ENCODE measurements at places on chromosomes 3 and 15.

GRCh38 chr3:128369121-128369703, 97.5 kb downstream of the DNAJB8 start:
- DNase-seq: no peak

GRCh38 chr3:119148493-119149180, 2.7 kb downstream of the TEX55 start:
- no peak for DNase-seq

DNA sequence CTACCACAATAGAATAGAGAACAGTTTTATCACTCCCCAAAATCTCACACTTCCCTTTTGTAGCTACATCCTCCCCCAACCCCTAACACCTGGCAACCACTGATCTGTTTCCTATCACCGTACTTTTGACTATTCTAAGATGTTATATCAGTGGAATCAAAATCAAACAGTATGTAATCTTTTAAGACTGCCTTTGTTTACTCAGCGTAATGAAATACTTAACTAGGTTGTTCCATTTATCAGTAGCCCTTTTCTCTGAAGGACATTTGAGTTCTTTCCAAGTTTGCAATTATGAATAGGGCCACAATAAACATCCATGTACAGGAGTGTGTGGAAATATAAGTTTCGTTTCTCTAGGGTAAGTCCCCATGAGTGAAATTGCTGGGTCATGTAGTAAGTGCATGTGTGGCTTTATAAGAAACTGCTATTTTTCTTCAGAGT, 372.3 kb downstream of the SV2B start:
- DNase-seq: no peak

GRCh38 chr15:100241572-100242482, 99.9 kb downstream of the ADAMTS17 start:
- DNase-seq: no peak

- DNase-seq: no peak
Observed at GRCh38 chr15:101447561-101448071, 41.9 kb downstream of the PCSK6 start.

DNA sequence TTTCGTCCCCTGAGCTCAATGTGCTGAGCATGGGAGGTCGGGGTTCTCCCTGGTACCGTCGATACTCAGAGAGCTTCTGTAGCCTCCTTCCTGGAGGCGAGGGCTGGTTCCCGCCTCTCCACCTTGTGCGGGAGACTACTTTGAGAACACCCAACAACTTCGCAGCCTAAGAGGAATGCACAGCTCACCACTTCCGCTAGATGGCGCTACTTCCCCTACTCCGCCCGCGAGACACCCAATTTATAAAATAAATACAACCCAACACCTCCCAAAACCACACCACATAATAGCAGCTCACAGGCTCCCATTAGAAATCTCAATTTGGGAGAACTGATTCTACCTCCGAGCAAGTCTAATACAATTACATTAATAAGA, 1.2 kb downstream of the RGMA start:
- DNase-seq: peak; percentile 57

- no peak for DNase-seq
Observed at GRCh38 chr3:42517117-42517516, 14.7 kb downstream of the VIPR1 start.

DNA sequence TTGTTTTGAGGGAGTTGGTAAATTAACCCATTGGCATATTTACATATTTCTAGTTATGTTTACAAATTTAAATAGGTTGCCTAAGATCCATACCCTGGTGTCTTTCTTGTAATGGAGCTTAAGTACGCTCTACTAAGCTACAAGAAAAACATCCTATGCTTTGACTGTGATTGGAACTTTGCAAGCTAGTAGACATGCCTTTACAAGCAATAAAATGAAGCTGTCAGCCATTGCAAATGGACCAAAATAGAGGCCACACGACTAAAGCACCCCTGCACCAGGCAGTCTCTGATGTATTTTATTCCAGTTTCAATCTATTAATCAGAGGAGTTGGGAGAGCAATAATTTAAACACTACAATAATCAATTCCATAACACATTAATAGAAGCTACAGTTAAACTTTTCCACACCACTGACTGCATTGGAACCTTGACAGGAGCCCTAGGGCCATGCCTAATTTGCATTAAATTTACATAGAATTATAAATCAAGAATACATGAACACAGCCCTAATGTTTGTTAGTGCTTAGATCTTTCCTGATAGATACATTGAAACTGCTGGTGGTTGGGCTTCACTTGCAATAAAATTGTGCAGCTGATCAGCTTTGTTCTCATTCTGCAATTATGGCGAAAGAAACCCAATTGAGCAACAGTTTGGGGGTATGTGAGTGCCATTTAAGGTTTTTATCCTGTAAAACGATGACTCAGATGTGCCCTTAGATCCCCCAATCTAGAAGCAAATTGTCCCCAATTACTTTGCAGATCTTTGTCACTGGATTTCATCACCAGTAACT, 360.1 kb downstream of the LSAMP start:
- no peak for DNase-seq

- DNase-seq: no peak
Observed at GRCh38 chr3:159260049-159260662, 458.3 kb downstream of the MFSD1 start.

DNA sequence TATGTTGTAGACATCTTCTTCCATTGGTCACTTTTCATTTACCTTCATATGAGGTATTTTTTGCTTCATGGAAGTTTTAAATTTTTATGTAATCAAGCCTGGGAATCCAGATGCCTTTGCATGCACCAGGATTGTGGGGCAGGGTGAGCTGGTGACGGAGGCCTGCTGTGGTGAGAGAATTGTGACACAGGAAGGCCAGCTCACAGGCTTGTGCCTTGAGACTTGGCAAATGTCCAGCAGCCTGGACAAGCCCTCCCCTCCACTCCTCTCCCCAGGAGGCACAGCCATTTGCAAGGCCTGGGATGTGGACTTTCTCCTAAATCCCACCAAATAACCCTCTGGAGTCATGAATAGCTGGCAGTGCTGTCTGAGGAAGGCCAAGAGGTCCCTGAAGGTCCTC, 67.4 kb downstream of the RHCG start:
- DNase-seq: peak; percentile 35

DNA sequence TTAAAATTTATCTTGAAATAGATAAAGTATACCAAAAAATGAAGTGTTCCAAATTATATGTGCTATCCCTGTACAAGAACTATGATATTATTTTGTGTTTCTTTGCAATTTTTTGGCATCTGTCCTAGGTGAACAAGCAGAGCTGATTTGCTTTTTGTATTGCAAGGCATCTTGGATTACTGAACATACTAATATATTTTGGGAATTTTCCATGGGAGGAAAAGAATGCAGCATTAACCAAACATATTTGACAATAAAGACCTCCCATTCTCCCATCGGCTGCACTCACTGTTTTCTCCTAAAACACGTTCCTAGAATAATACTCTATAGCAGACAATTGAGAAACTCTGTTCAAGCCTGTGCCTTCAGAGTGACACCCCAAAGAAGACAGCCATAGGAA, 265.1 kb upstream of the ALCAM start:
- no peak for DNase-seq

DNA sequence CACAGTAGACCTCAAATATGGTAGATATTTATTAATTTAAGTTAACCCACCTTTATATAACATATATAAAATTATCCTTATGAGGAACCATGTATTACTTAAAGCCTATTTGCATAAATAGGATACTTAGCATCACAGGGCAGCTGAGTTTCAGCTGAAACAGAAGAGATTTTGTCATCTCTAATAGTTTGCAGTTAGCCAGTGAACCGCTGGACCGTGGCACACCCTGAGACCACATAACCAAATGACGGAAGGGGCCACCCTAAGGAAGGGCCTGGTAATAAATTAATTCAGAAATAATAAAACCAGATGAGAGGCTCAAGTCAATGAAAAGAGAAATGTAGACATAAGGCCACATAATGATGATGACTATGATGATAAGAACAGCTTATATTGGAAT, 107.7 kb downstream of the MYO5A start:
- DNase-seq: no peak

DNA sequence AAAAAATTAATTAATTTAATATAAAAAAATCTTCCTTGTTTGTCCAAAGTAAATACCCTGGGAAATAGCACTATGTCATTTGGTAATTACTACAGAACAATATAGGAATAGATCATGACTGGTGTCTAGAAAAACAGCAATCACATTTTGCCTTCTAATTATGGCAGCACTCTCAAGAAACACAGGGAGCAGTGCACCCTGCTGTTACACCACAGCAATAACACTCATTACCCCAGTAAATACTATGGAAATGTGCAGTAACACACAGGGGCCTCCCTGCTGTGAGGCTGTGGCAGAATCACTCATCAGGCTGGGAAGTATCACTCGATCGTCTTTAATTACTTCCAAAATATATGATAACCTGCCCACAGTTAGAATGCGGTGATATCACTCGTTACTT, 646.0 kb downstream of the TUSC7 start:
- no peak for DNase-seq

DNA sequence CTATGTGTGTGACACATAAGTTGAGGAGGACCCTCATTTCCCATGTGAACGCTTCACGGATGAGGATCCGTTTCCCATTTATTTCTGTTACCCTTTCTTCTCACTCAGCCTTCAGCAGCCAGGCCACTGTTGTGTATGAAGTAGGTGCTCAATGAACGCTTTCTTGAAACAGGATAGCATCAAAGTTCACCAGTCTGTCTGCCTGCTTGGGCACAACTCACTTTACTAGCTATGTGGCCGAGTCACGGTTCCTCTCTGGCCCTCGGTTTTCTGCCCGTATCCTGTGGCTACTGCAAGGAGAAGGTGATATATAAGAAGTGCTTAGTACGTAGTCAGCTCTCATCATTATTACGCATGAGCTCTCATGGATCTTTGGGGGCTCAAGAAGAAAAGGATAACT, 22.4 kb downstream of the ACSBG1 start:
- no peak for DNase-seq

- DNase-seq: no peak
Observed at GRCh38 chr3:49470714-49471420, 800 bp downstream of the DAG1 start.

DNA sequence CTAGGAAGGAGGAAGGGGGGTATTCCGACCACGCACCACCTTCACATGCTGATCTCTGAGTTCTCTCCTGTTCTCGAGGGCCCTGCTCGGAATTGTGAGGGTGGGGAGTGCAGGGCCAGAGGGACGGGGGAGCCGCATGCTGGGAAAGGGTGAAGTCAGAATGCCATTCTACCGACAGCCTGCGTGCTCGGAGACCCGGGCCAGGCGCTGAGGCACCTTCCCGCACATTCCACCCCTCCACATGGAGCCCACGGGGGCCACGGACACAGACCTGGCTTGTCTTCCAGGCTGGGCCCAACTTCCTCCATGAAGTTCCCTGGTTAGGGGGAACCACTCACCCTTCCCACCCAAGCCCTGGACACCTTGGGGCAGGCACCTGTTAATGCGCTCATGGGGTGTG, 28.7 kb upstream of the PIGZ start:
- no peak for DNase-seq

GRCh38 chr15:62519900-62520299, 354.8 kb upstream of the C2CD4B start:
- no peak for DNase-seq

GRCh38 chr15:90344662-90345061, 7.4 kb upstream of the ZNF774 start:
- no peak for DNase-seq

DNA sequence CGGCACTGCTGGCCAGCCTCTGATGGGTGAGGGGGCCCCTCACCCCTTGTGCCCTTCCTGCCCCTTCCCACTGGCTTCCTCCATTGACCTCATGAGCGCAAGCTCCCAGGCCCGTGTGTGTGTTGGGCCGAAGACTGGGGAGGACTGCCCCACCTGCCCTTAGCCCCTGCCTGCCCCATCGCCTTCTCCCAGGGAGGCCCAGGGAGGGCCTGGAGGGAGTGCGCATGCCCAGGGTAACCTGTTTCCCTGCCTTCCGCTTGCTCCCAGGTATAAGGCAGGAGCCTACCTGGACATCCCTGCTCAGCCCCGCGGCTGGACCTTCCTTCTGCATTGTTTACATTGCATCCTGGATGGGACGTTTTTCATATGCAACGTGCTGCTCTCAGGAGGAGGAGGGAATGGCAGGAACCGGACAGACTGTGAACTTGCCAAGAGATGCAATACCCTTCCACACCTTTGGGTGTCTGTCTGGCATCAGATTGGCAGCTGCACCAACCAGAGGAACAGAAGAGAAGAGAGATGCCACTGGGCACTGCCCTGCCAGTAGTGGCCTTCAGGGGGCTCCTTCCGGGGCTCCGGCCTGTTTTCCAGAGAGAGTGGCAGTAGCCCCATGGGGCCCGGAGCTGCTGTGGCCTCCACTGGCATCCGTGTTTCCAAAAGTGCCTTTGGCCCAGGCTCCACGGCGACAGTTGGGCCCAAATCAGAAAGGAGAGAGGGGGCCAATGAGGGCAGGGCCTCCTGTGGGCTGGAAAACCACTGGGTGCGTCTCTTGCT, 8.8 kb downstream of the DLL4 start:
- no peak for DNase-seq

DNA sequence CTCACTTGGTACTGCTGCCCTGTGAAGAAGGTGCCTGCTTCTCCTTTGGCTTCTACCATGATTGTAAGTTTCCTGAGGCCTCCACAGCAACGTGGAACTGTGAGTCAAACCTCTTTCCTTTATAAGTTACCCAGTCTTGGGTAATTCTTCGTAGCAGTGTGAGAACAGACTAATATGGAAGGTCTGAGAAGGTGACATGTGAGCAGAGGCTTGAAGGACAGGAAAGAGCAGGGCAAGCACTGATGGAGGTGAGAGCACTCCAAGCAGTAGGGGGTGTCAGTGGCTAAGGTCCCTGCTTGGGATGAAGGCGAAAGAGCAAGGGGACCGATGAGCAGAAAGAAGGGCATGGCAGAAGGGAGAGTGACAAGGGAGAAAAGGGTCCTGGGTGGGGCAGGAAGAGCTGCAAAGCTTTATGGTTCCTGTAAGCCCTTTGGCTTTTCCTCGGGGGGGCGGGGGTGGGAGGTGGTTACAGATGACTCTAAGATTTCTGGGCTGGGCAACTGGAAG, 3.5 kb downstream of the EIF4E3 start:
- no peak for DNase-seq

GRCh38 chr3:122934251-122934650, 93.3 kb downstream of the SEMA5B start:
- no peak for DNase-seq

GRCh38 chr15:83462953-83463433, 15.9 kb downstream of the SH3GL3 start:
- no peak for DNase-seq

GRCh38 chr3:98551754-98552153, 20.0 kb downstream of the GPR15 start:
- DNase-seq: no peak

- no peak for DNase-seq
Observed at GRCh38 chr3:72015463-72015862, 230.5 kb upstream of the PROK2 start.

GRCh38 chr3:73633916-73634344, 9.2 kb upstream of the PDZRN3 start:
- no peak for DNase-seq

GRCh38 chr3:164550857-164551256, 527.4 kb downstream of the SI start:
- DNase-seq: no peak

DNA sequence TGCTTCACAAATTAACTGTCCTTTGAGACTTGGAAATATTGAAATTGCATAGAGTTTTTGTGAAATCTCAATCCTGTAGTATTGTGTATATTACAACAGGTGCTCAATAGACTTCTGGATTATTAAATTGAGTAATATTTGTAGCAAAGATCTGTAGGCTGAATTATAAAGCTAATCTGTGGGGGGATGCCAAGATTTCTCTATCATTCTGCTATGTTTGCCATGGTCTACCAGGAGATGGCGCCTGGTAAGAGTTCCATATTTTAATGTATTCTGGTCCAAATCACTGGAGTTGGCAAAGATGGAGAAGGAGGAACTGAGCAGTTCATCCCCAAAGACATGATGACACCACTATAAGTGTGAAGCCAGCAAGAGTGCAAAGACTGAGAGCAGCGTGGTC, 340.9 kb upstream of the TPRG1 start:
- peak; percentile 6 for DNase-seq
